Activated CD8-positive, alpha-beta memory T cell treated with anti-CD3 and anti-CD28 coated beads for 48 hours (primary cell): ENCODE measurements at places on chromosomes 16 and 17.

DNA sequence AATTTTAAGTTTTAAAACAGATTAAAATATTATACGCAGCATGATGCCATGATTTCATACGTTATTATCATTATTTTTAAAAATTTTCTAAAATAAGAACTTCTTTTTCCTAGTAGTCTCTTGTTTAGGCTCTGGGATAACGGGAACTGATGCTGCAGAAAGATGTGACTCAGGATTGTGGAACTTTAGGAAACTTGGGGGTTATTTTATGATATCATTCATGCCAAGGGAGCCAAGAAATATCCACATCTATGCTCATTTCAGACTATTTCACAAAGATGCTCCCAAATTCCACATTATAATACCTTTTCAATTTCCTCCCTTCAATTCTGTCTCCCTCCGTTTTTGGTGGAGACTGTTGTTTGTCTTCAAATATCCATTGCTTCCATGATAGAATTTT lies 236.4 kb downstream of the HS3ST3A1 start:
- DNase-seq: no peak

DNA sequence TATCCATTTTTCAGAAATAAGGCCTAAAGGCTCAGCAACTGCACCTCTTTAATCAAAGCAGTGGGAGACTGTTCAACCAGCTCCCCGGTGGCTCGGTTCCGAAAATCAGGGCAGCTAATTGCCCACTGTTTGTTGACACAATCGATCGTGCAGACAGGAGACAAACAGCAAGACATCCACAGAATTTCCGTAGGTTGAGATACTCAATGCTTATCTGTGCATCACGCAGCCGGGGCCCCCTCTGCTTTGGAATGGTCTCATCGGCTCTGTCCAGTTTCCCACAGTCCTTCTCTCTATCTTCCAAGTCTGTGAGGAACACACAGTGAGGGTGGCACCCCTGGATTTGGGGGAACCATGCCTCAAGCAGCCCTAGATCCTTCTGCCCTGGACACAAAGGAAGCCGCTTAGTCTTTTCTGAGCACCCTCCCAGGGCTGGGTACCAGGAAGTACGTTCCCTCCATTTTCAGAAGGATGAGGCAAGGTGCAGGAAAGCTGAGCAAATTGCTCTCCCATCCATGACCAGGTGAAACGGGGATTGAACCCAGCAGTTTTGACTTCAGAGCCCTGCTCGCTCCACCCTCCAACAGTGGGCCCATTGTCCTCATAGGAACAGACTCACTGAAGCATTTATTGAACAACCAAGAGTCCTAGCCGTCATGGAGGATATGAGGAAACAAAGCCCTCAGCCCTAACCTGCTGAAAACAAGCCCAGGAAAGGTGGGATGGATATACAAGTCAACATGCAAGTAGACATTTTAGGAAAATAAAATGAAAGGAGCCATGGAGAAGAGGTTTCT lies 70.7 kb downstream of the C16orf95 start:
- no peak for DNase-seq

- no peak for DNase-seq
Observed at GRCh38 chr17:67746704-67747571, 29.2 kb downstream of the NOL11 start.

- no peak for DNase-seq
Observed at GRCh38 chr17:6075050-6075449, 4.9 kb downstream of the WSCD1 start.

- DNase-seq: no peak
Observed at GRCh38 chr17:35387496-35387895, 14.1 kb upstream of the SLFN11 start.

DNA sequence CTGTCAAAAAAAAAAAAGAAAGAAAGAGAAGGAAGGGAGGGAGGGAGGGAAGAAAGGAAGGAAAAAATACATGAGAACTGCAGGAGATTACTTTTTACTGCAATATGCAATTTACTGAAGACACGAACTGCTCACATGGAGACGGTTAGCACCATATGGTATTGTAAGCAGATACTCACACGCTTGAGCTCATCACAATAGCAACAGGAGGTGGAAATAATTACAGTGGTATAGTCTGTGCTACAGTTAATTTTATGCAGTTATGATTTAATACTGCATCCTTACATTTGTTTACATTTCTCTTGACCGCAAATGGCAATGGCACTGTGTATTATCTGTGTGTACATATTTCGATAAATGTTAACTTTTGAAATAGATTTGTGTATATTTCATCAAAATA lies 21.4 kb upstream of the SLC46A1 start:
- no peak for DNase-seq

GRCh38 chr17:39632153-39632941 lies 4.6 kb upstream of the STARD3 start:
- no peak for DNase-seq

DNA sequence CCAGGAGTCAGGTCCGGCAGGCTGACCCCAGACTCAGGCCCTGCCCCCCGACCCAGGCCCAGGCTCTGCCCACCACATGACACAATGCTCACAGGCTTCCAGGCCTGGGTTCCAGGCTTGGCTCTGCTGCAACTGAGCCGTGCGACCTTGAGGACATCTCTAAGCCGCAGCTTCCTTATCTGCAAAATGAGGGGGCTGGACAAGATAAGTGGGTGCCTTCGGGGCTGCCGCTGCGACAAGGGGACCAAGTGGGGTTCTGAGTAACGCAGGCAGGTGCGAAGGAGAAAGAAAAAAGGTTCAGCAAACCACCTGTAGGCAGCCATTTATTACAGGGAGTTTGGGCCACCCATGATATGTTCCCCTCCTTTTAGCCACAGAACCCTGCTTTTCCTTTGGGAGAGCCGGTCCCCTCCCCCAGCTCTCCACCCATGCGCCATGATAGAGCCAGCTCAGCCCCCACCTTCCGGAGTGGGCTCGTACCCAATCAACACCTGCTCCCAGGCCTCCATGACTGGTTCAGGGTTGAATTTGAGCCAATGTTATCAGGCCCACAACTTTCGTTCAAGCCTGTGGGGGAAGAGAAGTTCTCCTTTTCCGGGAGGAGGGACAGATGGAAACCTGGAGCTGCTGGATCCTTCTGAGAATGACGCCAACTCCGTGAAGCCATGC lies 38.2 kb downstream of the RTN4RL1 start:
- no peak for DNase-seq

DNA sequence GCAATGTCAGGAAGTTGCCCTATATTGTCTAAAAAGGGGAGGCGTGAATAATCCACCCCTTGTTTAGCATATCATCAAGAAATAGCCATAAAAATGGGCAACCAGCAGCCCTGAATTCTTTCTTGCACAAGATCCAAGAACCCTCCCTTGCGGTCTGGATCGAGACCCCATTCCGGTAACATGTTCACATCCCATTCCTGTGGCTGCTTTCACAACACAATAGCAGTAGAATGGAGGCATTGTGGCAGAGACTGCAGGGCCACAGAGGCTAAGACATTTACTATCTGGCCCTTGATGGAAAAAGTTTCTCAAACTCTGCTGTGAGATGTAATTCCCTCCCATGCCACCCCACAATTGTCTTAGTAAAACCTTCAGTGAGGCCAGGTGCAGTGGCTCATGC lies 73.2 kb downstream of the RMI2 start:
- no peak for DNase-seq

- no peak for DNase-seq
Observed at GRCh38 chr17:62405451-62405850, 18.2 kb upstream of the METTL2A start.

DNA sequence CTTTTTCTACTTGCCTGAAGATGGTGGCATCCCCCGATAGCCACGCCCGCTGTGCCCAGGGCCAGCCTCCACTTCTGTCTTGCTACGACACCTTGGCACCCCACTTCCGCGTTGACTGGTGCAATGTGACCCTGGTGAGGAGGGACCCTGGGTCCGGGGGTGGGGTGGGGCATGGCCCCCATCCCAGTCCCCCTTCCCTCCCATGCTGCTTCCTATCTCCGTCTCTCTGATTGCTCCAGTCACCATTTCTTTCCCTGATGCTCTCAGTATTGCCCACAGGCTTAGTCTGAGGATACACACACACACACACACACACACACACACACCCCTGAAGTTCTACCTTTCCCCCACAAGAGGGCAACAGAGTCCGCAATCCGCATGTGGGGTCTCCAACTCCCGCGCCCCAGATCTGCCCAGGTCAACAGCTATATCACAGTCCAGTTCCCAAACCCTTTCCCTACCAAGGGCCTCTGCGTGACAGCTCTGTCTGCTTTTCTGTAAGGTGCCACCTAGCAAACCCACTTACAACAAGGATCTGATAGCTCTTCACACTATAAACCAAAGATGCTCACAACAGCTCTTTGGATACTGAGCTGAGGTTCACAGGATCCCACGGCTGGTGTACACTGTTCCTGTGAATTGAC lies 3.4 kb downstream of the SGCA start:
- DNase-seq: no peak

GRCh38 chr16:88727871-88728270 lies 21.6 kb downstream of the CTU2 start:
- DNase-seq: no peak

- no peak for DNase-seq
Observed at GRCh38 chr17:2562162-2562858, 31.1 kb upstream of the PAFAH1B1 start.
